ENCODE measurements at places on chromosomes 2 and 18. TPM values are rescaled to one million over a fixed set of nuclear protein-coding genes. Genes with fewer than 3 reads are reported as not detected.

DNA sequence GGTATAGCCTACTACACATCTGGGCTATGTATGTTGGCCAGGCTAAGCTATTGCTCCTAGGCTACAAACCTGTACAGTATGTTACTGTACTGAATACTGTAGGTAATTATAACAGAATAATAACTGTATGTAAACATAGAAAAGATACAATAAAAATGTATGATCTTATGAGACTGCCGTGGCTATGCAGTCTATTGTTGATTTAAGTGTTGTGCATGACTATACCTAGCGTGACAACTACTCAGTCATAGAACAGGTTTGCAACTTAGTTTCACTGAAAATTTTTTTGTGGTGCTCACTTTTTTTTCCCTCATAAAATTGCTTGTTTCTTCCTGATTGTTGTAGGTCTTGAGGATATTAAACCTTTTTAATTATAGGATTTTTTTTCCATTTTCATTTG, 25.9 kb downstream of the KCMF1 start:
- H3K36me3 ChIP-seq: no peaks in the 10 kb centered on the region
- no peak overlapping the region for H3K27ac ChIP-seq
- no peak for DNase-seq
- no peaks in the 10 kb centered on the region for H3K27me3 ChIP-seq
- H3K4me3 ChIP-seq: no peak overlapping the region

DNA sequence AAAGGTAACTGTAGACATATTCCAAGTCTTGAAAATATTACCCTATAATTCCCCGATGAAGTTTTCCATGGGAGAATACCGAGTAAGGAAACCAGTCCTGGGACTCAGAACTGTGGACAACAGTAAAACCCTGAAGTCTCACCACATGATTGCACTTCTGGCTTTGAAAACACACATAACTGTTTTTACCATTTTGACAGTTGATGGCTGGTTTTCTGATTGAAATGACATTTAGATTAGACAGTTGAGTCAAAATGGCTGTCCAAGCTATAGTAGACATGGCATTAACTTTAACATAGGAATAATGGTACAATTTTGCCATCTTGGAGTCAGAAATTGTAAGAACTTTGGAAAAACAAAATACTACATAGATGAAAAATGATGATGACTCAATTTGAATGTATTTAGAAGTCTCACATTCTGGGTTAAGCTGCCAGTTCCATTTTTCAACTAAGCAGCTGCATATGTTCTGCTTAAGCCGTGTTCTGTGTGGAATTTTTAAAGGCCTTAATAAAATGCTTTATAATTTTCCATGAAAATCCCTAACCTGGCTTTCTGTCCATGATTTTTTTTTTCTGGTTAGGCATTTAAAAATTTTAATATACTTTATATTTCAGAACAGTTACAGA, 38.3 kb upstream of the WIPF1 start:
- H3K4me3 ChIP-seq: no peak overlapping the region
- H3K36me3 ChIP-seq: no peaks in the 10 kb centered on the region
- H3K27me3 ChIP-seq: no peaks in the 10 kb centered on the region

ZEB2 gene
- total RNA-seq: 166 TPM

DNA sequence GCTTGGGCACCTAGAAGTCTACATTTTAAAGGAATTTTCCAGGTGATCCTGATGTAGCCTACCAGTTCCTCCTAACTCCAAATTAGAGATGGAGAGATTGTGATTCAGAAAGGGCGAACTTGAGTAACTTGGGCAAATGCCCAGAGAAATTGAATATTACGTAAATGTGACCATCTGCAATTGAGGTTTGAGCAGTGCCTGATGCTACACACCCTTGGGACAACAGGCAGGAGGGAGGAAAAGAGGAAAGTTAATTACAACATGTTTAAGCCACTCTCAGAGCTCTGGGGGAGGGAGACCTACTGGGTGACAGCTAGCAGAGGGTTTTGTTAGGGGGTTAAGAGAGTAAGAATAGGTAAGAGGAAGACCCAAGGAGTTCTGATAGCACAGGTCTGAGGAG, 208.9 kb downstream of the LPIN1 start:
- no peak overlapping the region for H3K27ac ChIP-seq
- no peaks in the 10 kb centered on the region for H3K27me3 ChIP-seq
- H3K4me1 ChIP-seq: no peaks in the 10 kb centered on the region
- no peaks in the 10 kb centered on the region for H3K36me3 ChIP-seq
- DNase-seq: no peak

GALNT5 gene
- total RNA-seq: 0.87 TPM

DNA sequence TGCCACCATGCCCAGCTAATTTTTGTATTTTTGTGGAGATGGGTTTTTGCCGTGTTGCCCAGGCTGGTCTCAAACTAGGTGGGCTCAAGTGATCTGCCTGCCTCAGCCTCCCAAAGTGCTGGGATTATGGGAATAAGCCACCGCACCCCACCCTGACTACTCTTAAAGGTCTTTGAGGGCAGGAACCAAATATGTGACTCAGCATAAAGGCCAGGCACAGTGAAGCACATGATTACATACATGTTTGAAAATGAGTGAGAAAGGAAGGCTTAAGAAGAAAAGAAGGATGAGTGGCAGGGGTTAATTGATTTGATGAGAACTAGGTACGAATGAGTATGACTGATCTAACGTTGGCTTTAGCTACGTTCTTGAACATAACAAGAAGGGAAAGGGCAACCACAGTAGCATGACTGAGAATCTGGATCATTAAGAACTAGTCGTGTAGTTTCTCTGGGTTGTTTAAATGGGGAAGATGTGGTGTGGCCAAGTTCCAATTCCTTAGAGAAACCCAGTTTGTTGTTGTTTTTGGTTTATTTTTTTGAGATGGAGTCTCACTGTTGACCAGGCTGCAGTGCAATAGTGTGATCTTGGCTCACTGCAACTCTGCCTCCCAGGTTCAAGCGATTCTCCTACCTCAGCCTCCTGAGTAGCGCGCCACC, 6.8 kb downstream of the RESP18 start:
- H3K4me3 ChIP-seq: no peak overlapping the region
- H3K27ac ChIP-seq: no peak overlapping the region
- no peaks in the 10 kb centered on the region for H3K36me3 ChIP-seq

DNA sequence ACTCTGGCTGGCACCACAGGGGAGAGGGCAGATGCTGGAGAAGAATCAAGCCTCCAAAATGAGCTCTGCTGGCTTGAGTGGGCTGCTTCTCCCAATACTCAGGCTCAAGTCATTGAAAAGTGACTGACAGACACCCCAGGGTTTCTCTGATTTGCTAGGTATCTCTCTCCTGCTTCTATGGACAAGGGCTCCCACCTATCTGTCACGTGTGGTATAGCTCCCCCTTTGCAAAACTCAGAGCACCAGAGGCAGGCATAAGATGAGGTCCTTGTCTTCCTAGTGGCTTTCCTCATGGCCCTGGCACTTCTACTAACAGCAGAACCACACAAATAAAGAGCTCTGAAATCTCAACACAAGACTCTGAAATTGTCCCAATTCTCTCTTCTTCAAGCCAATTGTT, 105.2 kb downstream of the GALNT14 start:
- no peaks in the 10 kb centered on the region for H3K4me1 ChIP-seq
- DNase-seq: no peak
- no peak overlapping the region for H3K27ac ChIP-seq
- H3K27me3 ChIP-seq: no peaks in the 10 kb centered on the region

EIPR1 gene
- 46.2 TPM for total RNA-seq

- H3K27ac ChIP-seq: no peak overlapping the region
- H3K27me3 ChIP-seq: no peaks in the 10 kb centered on the region
- no peak overlapping the region for H3K4me3 ChIP-seq
- no peak for DNase-seq
These were observed 1544.4 kb downstream of the LRP1B start for GRCh38 chr2:140586379-140586778.

- H3K36me3 ChIP-seq: peaks cover 10% of the 10 kb centered on the region
- no peaks in the 10 kb centered on the region for H3K27me3 ChIP-seq
- no peak overlapping the region for H3K4me3 ChIP-seq
- H3K27ac ChIP-seq: peak overlapping the region; percentile 51
These were observed 33.6 kb downstream of the DGKD start for GRCh38 chr2:233387667-233388528.

DNA sequence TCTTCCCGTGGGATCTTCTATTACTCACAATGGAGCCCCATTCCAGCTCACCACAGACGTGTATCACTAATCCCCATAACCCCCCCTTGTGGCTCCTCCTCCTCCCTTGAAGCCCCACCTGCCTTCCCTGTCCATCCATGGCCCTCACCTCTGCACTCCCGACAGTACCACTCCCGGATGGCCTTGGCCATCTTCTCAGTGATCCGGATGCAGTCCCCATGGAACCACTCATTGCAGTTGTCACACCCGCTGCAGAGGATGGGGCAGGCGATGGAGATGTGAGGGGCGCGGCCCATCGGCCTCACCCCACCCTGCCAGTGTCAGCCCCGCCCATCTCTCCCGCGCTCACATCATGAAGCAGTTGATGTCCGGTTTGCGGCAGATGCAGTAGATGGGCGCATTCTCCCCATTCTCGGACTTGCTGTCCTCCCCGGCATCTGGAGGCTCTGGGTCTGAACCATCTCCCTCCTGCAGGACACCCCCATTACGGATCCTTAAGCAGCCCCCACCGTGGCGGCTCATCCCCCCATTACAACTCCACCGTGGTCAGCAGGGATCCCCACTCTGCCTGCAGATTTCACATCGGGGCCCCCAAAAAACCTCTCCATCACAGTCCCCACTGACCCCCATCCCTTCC, 983 bp downstream of the CXXC1 start:
- peaks cover 7% of the 10 kb centered on the region for H3K4me1 ChIP-seq
- H3K27ac ChIP-seq: peak overlapping the region; percentile 90
- peak overlapping the region; percentile 63 for H3K4me3 ChIP-seq
- DNase-seq: peak; percentile 21
- peaks cover 42% of the 10 kb centered on the region for H3K36me3 ChIP-seq

DNA sequence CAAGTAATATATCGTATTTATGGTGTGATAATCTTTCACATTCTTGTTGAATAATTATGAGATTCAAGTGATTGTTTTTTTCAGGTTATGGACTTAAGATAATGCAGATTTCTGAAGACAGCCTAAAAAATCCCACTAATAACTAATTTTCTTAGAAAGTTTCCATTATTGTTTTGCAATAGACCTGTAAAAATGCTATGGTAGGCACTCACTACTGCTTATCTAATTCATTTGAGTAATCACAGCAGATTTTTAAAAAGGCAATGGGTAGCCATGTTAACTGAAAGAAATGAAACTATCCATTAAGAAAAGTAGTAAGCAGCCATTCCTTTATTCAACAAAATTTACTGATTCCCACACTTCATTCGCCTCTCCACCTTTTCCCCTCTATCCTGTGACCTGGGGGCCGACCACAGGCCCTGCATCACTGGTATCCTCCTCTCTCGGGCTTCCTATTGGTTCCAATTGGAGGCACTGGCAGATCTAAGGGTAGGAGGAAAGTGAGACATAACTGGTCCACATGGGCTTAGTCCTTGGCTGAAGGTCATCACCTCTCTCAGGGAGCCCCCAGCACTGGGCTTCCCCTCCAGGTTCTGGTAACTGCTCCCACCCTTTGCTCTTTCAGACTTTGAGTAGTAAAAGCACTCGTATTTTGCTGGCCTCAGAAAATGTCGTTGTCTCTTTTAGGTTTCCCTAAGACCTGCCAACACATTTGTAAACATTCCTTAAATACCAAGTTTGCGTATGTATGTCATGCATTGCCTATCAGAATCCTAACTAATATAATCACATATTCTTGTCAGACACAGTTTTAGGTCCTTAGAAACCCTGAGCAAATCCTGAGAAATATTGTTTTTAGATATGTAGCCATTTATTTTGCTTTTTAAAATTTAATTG, 18.5 kb downstream of the RBMS1 start:
- no peaks in the 10 kb centered on the region for H3K27me3 ChIP-seq
- H3K4me3 ChIP-seq: no peak overlapping the region
- peaks cover 69% of the 10 kb centered on the region for H3K4me1 ChIP-seq
- no peak overlapping the region for H3K27ac ChIP-seq
- H3K36me3 ChIP-seq: no peaks in the 10 kb centered on the region

- no peaks in the 10 kb centered on the region for H3K36me3 ChIP-seq
- H3K4me3 ChIP-seq: no peak overlapping the region
- H3K27ac ChIP-seq: peak overlapping the region; percentile 87
- no peak for DNase-seq
- H3K4me1 ChIP-seq: peaks cover 76% of the 10 kb centered on the region
- H3K27me3 ChIP-seq: no peaks in the 10 kb centered on the region
These were observed 72.3 kb downstream of the FMNL2 start for GRCh38 chr2:152407204-152407721.

INHBB gene
- 24.3 TPM for total RNA-seq

DNA sequence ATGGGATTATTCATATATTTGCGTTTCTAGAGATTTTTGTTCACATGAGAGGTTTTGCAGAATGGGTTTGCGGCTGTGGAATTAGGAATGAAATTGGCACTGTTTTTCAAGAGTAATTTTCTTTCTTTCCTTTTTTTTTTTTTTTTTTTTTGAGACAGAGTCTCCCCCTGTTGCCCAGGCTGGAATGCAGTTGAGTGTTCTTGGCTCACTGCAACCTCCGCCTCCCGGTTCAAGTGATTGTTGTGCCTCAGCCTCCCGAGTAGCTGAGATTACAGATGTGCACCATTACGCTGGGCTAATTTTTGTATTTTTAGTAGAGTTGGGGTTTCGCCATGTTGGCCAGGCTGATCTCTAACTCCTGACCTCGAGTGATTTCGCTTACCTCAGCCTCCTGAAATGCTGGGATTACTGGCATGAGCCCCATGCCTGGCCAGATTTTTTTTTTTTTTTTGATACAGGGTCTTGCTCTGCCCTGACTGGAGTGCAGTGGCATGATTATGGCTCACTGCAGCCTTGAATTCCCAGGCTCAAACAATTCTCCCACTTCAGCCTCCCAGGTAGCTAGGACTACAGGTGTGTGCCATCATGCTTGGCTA, 65.3 kb downstream of the MIB1 start:
- no peak for DNase-seq
- no peaks in the 10 kb centered on the region for H3K4me1 ChIP-seq
- no peaks in the 10 kb centered on the region for H3K36me3 ChIP-seq
- H3K27ac ChIP-seq: no peak overlapping the region
- H3K4me3 ChIP-seq: no peak overlapping the region

- no peak overlapping the region for H3K27ac ChIP-seq
- DNase-seq: no peak
- no peaks in the 10 kb centered on the region for H3K27me3 ChIP-seq
- H3K36me3 ChIP-seq: no peaks in the 10 kb centered on the region
These were observed 309.5 kb downstream of the SATB2 start for GRCh38 chr2:199148076-199148845.

- no peaks in the 10 kb centered on the region for H3K27me3 ChIP-seq
- no peak overlapping the region for H3K27ac ChIP-seq
- no peaks in the 10 kb centered on the region for H3K36me3 ChIP-seq
- no peaks in the 10 kb centered on the region for H3K4me1 ChIP-seq
These were observed 288.9 kb downstream of the ZNF385B start for GRCh38 chr2:179572544-179572943.

GRCh38 chr2:47724221-47724981, 58.5 kb upstream of the MSH6 start:
- no peak overlapping the region for H3K27ac ChIP-seq
- no peaks in the 10 kb centered on the region for H3K36me3 ChIP-seq
- DNase-seq: no peak
- H3K4me3 ChIP-seq: no peak overlapping the region
- no peaks in the 10 kb centered on the region for H3K27me3 ChIP-seq
- H3K4me1 ChIP-seq: no peaks in the 10 kb centered on the region

All from tibial nerve (tissue), 4 donors.